Fibroblast of the aortic adventitia (primary cell): ENCODE measurements at places on chromosomes 12 and 14.

GRCh38 chr12:34306133-34306830 is 284.0 kb downstream of the ALG10 start:
- no peak for DNase-seq

- DNase-seq = peak; percentile 72
Measured at GRCh38 chr12:13094367-13094766, 9.1 kb downstream of the GSG1 start.

- DNase-seq = no peak
Measured at GRCh38 chr14:106530423-106531107, 1004.2 kb downstream of the TMEM121 start.

GRCh38 chr14:80231702-80232101 is 20.4 kb upstream of the DIO2 start:
- peak; percentile 13 for DNase-seq

DNA sequence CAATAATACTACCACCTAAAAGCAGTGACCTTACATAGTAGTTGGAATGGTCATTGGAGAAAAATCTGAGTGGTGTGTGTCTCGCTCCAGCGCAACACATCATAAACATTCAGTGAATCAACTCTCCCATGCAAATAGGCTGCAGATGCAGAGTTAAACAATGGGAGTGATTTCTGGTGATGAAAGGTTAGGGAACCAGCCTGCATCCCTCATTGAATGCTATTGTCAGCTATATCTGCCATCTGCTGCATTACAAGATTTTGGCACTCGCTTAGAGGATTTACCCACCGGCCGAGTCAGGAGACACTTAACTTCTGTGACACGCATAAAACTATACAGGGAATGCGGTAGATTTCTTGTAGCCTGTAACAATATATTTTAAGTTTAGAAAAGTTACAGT is 900.9 kb downstream of the FLRT2 start:
- DNase-seq = no peak

DNA sequence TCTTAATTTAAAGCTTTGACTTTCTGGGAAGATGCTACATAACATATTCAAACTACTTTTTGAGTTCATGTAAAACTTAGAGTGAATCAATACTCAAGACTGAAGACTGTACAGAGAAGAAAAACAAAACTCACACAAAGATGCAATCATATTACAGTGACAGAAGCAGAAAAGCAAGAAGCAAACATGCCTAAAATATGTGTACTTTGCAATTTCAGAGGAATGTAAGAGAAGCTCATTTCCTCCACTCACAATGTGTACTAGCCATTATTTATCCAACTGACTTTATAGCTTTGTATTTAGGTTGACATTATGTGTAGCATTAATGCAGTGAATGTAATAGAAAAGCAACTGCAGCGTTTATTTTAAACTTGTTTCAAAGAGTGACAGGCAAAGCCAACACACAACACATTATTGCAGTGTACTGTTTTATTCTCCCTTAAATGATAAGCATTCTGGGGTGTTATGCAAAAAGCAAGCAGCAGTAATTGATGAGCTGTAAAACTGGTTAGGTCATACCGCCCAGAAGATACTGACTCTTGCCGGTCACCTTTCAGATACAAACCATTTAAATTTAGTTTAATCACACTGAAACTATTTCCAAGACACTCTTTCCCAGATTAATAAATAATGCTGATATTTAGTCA is 88.2 kb upstream of the PAWR start:
- no peak for DNase-seq

- DNase-seq = peak; percentile 30
Measured at GRCh38 chr14:70821584-70822529, 12.5 kb upstream of the MAP3K9 start.

- DNase-seq = no peak
Measured at GRCh38 chr14:54942913-54943312, 40.3 kb upstream of the GCH1 start.

- no peak for DNase-seq
Measured at GRCh38 chr12:67287311-67287710, 18.2 kb downstream of the CAND1 start.
